ENCODE measurements at places on chromosomes 13 and 19.

DNA sequence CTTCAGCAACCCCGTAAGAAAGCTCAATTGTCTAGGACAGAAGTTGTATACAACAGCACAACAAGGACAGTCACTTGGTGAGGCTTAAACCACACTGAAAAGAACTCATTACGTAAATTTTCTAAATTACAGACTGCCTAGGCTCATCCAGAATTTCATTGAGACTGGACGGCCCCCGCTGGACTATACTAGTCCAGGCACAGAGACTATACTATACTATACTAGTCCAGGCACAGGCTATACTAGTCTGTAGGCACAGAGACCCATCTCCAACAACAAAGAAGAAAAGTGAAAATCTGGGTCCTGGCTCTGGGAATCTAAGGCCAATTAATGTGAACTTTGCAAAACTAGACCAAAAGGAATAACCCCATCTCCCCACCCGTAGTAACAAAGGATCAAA, 700 bp downstream of the ZNF816 start:
- DNase-seq = no peak

GRCh38 chr13:74004109-74004508, 130.1 kb downstream of the KLF12 start:
- DNase-seq = no peak

GRCh38 chr19:35267818-35268535, 785 bp upstream of the USF2 start:
- peak; percentile 73 for DNase-seq

DNA sequence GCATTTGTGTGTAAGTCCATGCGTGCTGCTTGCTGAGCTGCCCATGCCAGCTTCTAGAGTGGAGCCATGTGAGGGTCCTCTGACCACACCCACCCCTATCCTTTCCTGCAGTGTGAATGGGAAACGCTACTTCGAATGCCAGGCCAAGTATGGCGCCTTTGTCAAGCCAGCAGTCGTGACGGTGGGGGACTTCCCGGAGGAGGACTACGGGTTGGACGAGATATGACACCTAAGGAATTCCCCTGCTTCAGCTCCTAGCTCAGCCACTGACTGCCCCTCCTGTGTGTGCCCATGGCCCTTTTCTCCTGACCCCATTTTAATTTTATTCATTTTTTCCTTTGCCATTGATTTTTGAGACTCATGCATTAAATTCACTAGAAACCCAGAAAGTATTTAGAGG, 10.3 kb downstream of the TBCB start:
- no peak for DNase-seq

DNA sequence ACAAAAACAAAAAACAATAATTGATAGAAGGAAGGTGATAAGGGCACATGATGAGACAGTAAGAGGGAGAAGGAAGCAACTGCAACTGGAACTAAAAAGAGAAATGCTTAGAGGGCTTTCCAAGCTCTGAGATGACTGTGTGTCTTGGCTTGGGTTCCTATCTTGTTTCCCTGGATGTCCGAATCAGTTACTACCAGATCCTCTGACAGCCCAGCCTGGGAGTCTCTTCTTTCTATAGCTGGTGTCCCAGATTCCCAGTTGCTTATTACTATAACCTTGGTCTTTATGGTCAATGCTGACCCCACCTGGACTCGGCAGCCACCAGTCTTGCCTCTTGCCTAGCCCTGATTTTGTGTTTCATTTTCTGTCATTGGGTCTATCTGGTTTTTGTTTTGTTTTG, 116.4 kb downstream of the RFC3 start:
- no peak for DNase-seq

DNA sequence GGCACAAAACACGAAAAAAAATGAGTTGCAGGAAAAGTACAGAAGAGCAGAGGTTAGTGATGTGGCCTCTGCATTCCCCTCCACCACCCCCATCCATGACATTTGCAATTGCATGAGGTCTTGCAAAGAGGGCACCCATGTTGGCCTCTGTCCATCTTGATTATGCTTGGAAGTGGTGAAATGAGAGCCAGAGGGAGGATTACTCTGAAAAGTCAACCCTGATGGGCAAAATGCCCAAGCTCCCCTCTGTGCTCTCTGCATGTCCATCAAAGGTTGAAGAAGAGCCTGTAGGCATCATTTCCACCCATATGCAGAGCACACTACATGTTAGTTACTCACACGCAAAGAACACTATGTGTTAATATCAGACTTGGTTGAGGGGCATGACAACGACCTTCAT, 71.4 kb downstream of the SLC15A1 start:
- DNase-seq = no peak

DNA sequence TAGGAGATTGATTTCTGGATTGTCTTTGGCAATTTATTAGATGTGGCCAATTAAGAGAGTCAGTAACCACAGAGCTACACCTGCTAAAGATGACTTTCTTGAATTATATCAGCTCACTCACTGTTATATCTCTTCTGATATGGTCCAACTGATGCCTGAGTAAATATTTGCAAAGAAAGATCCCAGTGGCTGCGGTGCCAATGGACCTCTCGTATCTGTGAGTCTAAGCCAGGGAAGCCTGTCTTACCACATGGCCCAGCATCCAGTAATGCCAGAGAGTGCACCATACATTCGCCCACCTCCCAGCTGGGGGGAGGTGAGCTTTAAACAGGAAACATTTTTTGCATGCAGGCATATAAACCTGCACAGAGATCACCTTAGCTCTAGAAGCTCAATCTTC, 82.7 kb upstream of the SLC15A1 start:
- DNase-seq = no peak

DNA sequence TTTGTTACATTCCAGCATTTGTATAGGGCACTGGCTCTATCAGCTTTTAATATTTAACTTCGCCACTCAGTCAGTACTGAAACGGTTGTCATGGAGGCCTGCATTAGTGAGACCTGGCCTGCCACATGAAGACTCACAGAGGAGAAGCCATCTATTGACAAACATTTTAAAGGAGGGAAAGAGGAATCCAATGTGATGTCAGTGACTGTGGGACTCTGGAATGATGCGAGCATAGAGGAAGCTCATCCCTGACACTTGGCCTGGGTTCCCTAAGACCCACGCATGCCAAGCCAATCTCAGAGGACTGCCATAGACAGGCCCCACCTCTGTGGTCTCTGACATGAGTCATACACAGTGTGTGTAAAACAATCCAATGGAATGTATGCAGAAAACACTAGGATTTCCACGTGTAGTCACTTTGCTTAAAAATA, 7.9 kb upstream of the DPY19L3 start:
- no peak for DNase-seq

DNA sequence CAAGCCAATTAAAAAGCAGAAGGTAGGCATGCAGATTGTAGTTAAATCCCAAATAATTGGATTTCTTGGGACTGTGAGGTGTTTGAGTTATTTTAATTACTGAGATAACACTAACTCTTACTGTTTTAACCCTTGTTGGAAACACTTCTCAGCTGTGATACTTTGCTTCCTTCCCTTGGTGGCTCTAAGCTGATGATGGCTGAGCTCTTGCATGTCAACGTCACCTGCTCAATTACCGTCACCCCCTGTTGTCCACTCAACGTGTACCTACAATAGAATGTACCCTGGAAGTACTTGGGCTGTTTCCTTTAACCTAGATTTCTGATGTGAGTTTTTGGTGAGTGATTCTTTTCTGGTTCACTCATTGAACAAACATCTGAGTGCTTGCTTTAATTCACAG, 303.4 kb downstream of the SLC7A1 start:
- no peak for DNase-seq

GRCh38 chr13:76729691-76730090, 156.5 kb downstream of the KCTD12 start:
- DNase-seq = no peak

DNA sequence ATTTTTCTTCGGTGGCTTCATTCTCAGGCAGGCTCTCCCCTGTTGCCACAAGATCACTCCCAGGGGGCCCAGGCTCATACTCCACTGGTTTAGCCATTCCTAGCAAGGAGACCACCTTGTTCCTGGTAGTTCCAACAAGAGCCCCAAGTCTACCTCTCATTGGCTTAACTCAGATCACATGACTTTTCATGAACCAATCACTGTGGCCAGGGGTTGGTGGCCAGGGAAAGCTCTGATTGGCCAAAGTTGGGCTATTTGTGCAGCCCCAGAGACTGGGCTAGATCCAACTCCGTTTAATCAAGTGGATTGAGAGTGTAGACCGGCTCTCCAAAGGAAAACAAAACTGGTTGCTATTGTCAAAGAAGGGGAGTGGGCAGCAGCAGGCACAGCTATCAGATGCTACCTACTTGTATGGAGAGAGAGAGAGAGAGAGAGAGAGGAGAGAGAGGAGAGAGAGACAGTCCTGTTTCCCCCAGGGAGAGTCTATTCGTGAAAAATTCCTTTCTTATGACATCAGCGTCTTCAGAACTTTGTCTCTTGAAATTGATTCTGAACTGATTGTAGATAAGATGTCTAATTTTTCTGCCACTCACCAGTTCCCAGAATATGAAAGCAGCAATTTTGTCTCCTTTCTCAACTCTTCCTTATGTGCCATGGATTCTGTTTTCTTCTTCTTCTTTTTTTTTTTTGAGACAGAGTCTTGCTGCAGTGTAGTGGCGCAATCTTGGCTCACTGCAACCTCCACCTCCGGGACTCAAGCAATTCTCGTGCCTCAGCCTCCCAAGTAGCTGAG, 5.9 kb downstream of the CEACAM19 start:
- no peak for DNase-seq

- DNase-seq = peak; percentile 77
Observed at GRCh38 chr13:46172531-46172991, 9.4 kb downstream of the LCP1 start.

GRCh38 chr13:81184556-81185265, 843.8 kb upstream of the SPRY2 start:
- DNase-seq = no peak

DNA sequence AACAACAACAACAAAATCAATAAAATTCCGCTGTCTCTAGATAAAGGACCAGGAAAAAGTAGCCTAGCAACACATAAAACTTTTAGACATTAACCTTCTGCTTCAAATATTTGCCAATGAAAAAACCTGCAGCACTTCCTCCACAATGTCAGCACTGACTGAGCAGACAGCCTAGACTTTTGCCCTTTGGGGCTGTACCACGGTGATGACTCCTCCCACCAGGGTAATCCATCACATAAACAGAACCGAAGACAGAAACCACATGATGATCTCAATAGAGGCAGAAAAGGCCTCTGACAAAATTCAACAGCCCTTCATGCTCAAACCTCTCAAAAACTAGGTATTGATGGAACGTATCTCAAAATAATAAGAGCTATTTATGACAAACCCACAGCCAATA, 30.2 kb upstream of the TRPC4 start:
- DNase-seq = no peak

DNA sequence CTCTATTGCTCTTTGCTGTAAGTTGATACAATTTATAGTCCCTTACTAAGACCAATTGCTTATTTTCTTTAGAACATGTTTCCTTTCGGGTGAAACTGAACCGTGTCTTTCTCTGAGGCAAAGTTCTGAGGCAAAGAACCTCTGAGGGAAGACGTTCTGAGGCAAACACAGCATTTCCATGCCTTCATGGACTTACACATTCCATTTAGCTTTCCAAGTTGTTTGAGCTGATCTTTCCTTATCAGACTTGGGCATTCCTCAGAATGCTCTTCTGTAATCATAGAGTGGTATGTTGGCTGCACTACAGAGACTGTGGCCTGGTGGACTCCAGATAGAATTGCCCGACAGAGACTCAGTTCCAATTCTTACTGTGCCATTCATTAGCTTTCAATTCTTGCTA, 579.1 kb downstream of the KCTD12 start:
- DNase-seq = no peak

All from CD4-positive, alpha-beta T cell treated with Interleukin-17A for 1 hour (primary cell).